AML-193 (cell line): ENCODE measurements at places on chromosomes 6 and 20.

GRCh38 chr6:148530976-148531375 lies 188.3 kb downstream of the SASH1 start:
- no peak for DNase-seq

GRCh38 chr6:41343641-41344187 lies 8.3 kb downstream of the NCR2 start:
- DNase-seq: no peak

GRCh38 chr6:6716998-6717763 lies 128.7 kb downstream of the LY86 start:
- no peak for DNase-seq

GRCh38 chr6:160173806-160174527 lies 52.4 kb downstream of the SLC22A1 start:
- no peak for DNase-seq

DNA sequence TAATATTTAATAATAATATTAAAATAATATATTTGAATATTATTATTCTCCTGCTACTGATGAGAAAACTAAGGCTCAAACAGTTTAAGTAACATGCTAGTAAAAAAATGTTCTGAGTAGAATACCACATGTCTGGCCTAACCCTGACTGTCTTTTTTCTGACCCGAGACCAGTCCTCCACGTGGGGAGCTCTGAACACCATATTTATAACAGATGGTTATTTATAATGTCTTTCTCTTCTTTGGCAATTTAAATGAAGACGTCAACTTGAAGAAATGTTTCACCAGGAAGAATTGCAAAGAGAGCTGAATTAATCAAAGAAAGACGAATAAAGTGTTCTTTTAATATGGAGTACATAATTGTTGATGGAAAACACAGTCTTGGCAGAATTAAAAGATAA lies 82.0 kb downstream of the SLC22A3 start:
- DNase-seq: no peak

DNA sequence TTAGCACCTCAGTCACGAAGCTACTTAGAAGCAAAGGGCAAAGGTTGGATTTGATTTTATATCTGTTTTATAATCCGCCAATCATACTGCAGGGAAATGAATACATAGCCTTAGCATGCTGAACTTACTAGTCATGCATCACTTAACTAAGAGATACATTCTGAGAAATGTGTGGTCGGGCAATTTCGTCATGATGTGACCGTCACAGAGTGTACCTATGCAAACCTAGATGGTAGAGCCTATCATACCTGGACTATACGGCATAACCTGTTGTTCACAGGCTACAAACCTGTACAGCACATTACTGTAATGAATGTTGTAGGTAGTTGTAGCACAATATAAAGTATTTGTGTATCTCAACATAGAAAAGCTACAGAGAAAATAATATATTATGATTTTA lies 345.2 kb upstream of the RGS17 start:
- DNase-seq: no peak

GRCh38 chr6:127641905-127642304 lies 64.9 kb downstream of the C6orf58 start:
- peak; percentile 48 for DNase-seq

DNA sequence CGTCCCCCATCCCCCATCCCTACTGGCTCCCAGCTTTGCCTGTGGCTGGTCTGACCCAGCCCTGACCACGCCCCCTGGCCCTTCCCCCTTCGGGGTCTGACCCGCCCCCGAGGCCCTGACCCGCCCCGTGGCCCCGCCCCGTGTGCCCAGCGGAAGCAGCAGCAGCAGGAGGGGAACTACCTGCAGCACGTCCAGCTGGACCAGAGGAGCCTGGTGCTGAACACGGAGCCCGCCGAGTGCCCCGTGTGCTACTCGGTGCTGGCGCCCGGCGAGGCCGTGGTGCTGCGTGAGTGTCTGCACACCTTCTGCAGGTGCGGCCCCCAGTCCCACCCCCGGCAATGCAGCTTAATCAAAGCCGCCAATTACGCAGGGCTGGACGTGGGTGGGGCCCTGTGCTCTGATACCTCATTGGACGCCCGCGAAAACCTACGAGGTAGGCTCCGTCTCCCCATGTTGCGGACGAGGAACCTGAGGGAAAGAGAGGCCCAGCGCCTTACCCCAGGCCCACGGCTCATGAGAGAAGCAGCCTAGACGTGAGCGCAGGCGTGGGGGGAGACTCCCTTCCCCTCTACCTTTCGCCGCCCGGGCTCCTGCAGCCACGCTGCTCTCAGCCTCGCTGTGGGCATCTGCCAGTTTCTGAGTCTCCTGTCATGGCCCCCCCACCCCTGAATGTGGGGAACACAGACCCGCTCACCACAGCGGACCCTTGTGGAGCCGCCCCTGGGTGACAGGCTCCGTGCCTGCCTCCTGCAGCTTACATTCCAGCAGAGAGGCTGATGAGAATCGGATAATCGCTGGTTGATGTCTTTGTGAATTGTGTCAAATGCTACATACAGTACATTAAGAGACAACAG lies 12.8 kb downstream of the RBCK1 start:
- DNase-seq: no peak

GRCh38 chr20:12040261-12040660 lies 122.6 kb downstream of the BTBD3 start:
- no peak for DNase-seq

DNA sequence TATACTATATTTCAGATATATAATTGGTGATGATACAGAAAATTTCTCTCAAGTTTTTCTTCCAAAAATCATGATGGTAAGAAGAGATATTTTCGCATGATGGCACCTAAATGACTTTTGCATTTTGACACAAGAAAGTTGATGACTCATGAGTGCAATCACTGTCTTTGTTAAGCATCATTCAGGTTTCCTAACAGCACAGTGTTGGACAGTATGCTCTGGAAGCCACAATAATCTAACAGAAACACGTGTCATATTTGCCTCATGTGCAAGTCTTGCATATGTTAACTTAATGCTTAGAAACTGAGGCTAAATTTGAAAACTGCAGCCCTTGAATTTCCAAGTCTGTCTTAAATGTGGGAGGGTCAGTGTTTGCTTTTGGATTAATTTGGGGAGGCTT lies 533.5 kb downstream of the LMBRD1 start:
- no peak for DNase-seq

DNA sequence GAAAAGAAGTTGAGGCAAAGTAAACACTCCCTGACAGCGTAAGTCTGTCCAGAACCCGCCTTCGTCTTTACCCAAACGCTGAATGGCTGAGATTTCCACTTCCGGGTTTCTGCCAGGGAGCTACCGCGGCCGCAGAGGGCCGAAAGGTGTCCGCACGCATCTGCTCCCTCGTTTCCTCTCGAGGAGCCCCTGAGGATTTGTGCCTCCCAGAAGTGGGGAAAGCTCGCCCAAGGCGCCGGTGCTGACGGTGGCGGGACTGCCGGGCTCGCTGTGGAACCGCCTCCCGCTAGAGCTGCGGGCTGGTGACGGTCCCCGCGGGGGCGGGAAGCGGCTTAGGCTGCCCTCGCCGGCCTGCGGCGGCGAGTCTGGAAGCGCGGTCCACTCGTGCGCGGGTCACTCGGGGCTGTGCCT lies 1760.2 kb upstream of the DEFB115 start:
- DNase-seq: no peak

DNA sequence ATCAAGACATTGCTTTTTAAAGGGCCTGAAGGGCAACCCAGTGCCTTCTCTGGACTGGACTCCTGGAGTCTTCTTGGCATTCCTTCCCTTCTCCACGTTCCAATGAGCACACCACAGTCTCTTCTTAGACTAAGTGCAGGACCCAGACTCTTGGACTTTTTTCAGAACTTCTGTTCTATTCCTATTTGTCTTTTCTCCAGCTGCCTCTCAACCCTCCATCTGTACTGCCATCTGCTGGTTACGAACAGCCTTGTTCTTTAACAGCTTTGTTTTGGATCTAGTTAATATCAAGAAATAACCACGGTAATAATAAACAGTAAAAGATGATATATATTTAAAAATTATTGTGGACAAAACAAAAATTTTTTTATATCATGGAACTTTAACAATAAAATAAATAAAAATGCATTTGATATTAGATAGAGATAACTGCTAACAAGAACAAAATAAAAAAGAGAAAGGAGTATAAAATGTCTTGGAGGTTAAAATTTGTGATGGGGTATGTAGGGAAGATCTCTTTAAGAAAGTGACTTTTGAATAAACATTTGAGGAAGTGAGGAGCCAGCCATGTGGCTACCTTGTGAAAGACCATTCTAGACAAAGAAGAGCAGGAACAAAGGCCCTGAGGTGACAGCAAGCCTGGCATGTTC lies 105.1 kb upstream of the HCRTR2 start:
- DNase-seq: peak; percentile 36

- no peak for DNase-seq
Measured at GRCh38 chr6:137917551-137918325, 50.7 kb downstream of the TNFAIP3 start.

DNA sequence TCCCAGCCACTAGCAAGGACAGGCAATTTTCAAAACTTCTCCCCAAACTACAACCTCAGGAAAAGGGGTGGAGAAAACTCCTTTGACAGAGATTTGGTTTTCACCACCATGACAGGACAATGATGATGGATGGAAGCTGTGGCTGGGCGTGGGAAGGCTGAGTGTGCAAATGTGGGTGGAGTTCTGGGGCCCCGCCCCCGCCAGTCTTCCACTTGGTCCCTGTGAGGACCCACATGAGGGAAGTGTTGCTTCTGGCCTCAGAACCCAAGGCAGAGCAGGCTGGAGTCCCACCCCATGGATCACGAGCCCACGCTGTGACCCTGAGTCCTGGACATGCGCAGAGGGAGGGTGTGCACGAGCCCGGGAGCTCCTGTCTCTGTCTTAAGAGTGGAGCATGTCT lies 21.5 kb upstream of the MRGBP start:
- DNase-seq: no peak

DNA sequence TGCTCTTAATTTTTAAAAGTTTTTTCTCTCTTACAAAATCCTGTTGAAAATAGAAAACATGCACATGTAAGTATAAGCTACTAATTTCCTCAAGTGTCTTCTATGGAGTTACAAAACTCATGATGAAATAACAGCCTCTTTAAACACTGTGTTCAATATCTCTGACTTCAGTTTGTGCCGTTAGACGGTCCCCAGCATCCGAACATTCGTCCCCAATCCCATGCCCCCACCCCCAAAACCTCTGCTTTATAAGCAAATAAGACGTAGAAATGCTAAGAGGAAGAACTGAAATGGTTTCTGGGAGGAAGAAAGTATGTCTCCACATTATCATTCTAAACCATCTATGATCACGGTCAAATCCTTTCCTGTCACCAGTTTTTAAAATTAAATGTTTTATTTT lies 31.7 kb upstream of the MYB start:
- peak; percentile 93 for DNase-seq

DNA sequence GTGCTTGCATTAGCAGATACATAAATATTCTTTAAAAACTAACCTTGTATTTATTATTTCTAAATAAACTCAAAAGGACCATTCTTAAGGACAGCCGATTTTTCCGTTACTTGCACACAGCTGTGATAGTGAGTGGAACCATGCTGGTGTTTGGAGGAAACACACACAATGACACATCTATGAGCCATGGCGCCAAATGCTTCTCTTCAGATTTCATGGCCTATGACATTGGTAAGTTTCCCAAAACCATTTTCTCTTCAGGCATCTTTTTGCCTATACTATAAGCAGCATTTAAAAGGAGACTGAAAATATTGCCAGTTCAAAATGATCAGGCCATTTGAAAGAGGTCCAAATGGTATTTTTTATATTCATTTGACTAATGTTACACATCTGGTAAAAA lies 92.3 kb downstream of the ATRN start:
- no peak for DNase-seq

- DNase-seq: no peak
Measured at GRCh38 chr6:113648698-113649097, 208.4 kb upstream of the MARCKS start.

- no peak for DNase-seq
Measured at GRCh38 chr20:59933296-59933848, at the start of gene SYCP2. SYCP2 (minus strand) TSS chr20:59933637; CDS start chr20:59922413, 11,224 bp downstream.

- DNase-seq: no peak
Measured at GRCh38 chr6:16654701-16655100, 106.6 kb downstream of the ATXN1 start.

- no peak for DNase-seq
Measured at GRCh38 chr6:136405420-136406029, 115.9 kb upstream of the BCLAF1 start.

GRCh38 chr6:74253261-74253660 lies 557.3 kb downstream of the CD109 start:
- no peak for DNase-seq

- DNase-seq: no peak
Measured at GRCh38 chr20:42309050-42309449, 690.9 kb upstream of the CHD6 start.

- no peak for DNase-seq
Measured at GRCh38 chr6:26214803-26215584, 127.8 kb downstream of the HFE start.

DNA sequence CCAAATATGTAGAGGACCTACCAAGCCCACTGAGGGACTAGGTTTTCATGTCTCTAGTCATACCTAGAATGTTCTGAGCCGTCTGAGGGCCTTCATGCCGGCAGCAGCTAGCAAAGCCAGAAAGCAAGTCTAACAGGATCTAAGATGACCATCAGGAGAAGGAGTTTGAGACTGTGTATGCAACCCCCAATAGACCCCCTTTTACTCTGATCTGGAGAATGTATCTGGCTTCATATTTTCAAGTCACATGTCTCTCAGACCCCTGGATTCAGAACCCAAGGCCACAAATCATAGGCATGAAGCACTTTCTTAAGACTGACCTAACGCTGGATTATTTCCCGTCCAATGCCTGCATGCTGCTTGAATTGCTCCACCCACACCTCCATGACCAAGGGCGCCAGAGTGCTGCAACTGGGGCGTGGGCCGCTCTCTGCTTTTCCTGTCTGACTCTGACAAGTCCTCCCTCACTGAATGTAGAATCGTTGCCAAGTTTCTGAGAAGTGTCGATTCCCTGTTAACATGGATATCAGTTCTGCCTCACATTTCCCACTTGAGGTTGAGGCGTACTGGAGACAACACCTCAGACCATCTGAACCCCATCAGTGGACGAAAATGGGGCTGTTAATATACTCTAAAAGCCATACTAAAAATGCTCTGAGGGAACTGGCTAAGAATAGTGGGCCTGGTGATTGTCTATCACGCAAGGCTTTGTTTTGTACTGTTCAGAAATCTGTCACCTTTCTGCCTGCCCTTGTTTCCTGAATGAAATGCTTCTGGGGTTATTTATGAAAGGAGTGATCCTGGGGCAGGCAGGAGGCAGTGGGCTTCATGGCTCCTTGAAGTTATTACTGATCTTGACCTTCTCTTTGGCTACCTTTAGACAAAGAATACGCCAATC lies 23.9 kb upstream of the ASXL1 start:
- DNase-seq: no peak

- no peak for DNase-seq
Measured at GRCh38 chr6:165200178-165200577, 109.2 kb downstream of the C6orf118 start.

DNA sequence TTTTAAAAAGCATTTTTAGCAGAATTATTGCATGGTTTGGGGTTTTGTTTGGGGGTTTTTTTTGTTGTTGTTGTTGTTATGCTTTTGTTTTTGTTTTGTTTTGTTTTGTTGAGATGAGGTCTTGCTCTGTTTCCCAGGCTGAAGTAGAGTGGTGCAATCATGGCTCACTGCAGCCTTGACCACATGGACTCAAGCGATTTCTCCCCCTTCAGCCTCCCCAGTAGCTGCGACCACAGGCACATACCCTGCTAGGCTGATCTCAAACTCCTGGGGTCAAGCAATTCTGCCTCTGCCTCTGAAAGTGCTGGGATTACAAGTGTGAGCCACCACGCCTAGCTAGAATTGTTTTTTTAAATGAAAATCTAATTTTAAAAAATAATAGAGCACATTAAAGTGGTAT lies 35.7 kb downstream of the UBR2 start:
- DNase-seq: no peak
